Regular cardiac myocyte (primary cell): ENCODE measurements at places on chromosomes 12 and 14. TPM values are rescaled to one million over a fixed set of nuclear protein-coding genes. Genes with fewer than 3 reads are reported as not detected.

Gene SRRM4
- total RNA-seq, result not detected in 2 replicates

Gene NFATC4
- total RNA-seq, result 30.3 and 71.0 TPM in 2 replicates

Gene STYK1
- 2.0 and 4.8 TPM in 2 replicates for total RNA-seq

Gene ATG101
- 93.9 and 129 TPM in 2 replicates for total RNA-seq

Gene DEGS2
- under 0.01 and 0.28 TPM in 2 replicates for total RNA-seq

Gene TMEM30B
- total RNA-seq, result under 0.01 and 0.56 TPM in 2 replicates

Gene CLEC1A
- total RNA-seq, result under 0.01 TPM in 1 of 2 replicates, not detected in the other

Gene TUNAR
- total RNA-seq, result under 0.01 TPM in 1 of 2 replicates, not detected in the other

Gene PLEK2
- total RNA-seq, result 9.3 and 42.0 TPM in 2 replicates

Gene HOXC4
- 0.19 TPM in 1 of 2 replicates, not detected in the other for total RNA-seq

Gene PRPH
- total RNA-seq, result under 0.01 and 0.85 TPM in 2 replicates

Gene WBP11
- 9.3 and 9.6 TPM in 2 replicates for total RNA-seq

Gene IAPP
- total RNA-seq, result 0.96 TPM in 1 of 2 replicates, not detected in the other

Gene GPR135
- 1.7 and 3.1 TPM in 2 replicates for total RNA-seq

Gene TSPAN8
- total RNA-seq, result 10.2 and 15.2 TPM in 2 replicates

Gene LALBA
- total RNA-seq, result not detected in 2 replicates

Gene HNRNPC
- total RNA-seq, result 696 and 811 TPM in 2 replicates

Gene CCDC92
- total RNA-seq, result 6.9 and 9.3 TPM in 2 replicates

Gene TCL1B
- not detected in 2 replicates for total RNA-seq

Gene SIX6
- not detected in 2 replicates for total RNA-seq

Gene DNAJC22
- total RNA-seq, result 1.7 and 2.5 TPM in 2 replicates

Gene ZDHHC22
- total RNA-seq, result not detected in 2 replicates

Gene C3AR1
- total RNA-seq, result 0.56 and 0.58 TPM in 2 replicates

Gene OTX2
- total RNA-seq, result not detected in 2 replicates

Gene CCDC175
- total RNA-seq, result not detected in 2 replicates

Gene LUM
- 35.3 and 191 TPM in 2 replicates for total RNA-seq

Gene TMCC3
- total RNA-seq, result 0.19 and 1.1 TPM in 2 replicates

Gene E2F7
- 18.6 and 28.6 TPM in 2 replicates for total RNA-seq

Gene RBP5
- 0.19 TPM in 1 of 2 replicates, not detected in the other for total RNA-seq

Gene KRT6C
- not detected in 2 replicates for total RNA-seq

Gene CBLN3
- total RNA-seq, result 1.5 and 5.9 TPM in 2 replicates

Gene KRT79
- total RNA-seq, result under 0.01 TPM in 1 of 2 replicates, not detected in the other
